Activated naive CD8-positive, alpha-beta T cell treated with anti-CD3 and anti-CD28 coated beads for 36 hours (primary cell): ENCODE measurements at places on chromosomes 5 and 9. TPM values are rescaled to one million over a fixed set of nuclear protein-coding genes. Genes with fewer than 3 reads are reported as not detected.

DNA sequence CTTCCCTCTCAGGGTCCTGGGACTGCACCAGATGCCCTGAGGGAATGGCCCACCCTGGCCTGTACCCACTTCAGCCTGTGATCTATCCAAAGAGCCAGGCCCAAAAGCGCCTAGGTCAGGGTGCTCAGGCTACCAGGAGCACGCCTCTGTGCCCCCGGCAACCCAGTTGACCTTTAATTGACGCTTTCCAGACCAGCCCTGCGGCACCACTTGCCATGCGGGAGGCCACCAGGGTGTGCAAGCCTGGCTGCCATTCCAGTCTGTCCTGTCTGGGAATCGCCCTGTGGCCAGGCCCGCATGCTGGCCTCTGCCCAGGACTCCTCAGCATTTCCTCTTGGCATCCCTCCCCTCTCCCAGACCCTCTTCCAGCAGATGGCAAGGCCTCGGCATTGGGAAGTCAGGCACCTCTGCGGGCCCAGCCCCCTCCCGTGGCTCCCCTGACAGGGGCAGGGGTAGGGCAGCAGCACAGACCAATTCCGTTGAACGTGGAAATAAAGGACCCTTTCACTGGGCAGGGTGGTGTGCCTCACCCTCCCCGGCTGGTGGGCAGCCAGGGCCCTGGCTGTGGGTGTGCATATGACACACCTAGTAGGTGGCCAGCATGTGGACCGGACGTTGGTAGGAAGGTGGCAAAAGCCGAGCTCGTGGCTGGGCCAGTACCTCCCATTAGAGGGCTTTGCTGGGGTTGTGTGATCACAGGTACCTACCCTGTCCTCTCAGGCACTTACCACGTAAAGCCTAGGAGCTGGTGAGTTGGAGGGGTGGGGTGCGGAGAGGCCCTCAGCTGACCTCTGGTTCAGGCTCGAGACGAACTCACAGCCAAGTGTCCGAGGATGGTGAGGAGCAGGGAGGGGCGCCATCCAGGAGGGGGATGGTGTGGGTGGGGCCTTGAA, 3.5 kb upstream of the AIF1L start:
- no peak for DNase-seq
- H3K36me3 ChIP-seq = no peaks in the 10 kb centered on the region
- H3K27ac ChIP-seq = no peak overlapping the region
- H3K4me1 ChIP-seq = peaks cover 6% of the 10 kb centered on the region

- no peak for DNase-seq
- no peak overlapping the region for H3K4me3 ChIP-seq
- H3K27ac ChIP-seq = no peak overlapping the region
These were observed 479.0 kb downstream of the CAAP1 start for GRCh38 chr9:26413611-26414010.

DNA sequence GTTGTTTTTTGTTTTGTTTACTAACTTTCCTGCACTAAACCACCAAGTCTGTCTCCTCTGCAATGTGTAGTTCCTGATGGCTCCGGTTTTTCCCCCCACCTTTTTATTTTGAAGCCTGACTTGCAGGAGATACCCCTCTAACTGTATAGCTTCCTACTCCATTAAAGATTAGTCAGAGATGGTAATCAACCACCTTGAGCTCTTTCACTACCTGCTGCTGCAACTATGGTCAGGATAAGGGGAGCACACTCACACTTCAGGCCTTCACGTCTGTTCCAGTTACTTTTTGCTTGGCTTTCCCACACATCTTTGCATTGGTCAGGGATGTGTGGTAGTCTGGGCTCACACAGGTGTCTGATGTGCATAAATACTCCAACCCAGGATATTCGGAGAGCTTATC, 63.4 kb downstream of the NR6A1 start:
- no peak overlapping the region for H3K27ac ChIP-seq
- no peak overlapping the region for H3K4me3 ChIP-seq
- H3K36me3 ChIP-seq = no peaks in the 10 kb centered on the region
- no peaks in the 10 kb centered on the region for H3K4me1 ChIP-seq
- DNase-seq = no peak

KIF4B gene
- not detected for total RNA-seq

ZFP2 gene
- 0.37 TPM for total RNA-seq
